ENCODE measurements at places on chromosomes 3 and 15.

DNA sequence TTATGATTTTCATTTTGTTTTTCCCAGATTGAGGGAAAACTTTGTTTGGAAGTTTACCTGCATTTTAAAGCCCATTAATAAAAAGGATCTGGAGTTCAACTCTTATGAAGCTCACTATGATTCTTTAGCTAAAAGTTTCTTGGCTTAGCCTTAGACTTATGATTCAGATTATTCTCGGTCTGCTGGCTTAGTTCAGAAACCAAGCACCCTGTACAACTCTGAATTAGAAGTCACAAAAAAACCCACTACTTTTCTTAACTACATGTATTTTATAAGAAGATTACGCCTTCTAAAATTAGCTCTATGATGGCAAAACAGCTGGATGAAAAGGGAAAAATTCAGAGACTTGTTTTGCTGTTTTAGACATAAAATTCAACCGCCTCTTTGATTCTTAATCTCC, 14.3 kb upstream of the DENND4A start:
- no peak for DNase-seq

DNA sequence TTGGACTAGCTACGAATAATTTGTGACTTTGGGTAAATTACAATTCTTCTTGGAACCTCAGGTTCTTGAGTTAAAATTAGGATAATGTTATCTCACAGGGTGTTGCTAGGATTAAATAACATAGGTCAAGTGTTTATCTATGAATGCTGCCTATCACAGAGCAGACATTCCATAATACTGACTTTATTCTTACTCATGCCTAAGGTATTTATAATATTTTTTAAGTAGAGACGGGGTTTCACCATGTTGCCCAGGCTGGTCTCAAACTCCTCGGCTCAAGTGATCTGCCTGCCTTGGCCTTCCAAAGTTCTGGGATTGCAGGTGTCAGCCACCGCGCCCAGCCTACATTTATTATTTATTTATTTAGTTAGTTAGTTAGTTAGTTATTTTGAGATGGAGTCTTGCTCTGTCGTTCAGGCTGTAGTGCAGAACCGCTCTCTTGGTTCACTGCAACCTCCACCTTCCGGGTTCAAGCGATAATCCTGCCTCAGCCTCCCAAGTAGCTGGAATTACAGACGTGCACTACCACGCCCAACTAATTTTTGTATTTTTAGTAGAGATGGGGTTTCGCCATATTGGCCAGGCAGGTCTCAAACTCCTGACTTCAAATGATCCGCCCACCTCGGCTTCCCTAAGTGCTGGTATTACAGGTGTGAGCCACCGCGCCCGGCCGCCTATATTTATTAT, 741 bp upstream of the ZNF106 start:
- DNase-seq: peak; percentile 69

DNA sequence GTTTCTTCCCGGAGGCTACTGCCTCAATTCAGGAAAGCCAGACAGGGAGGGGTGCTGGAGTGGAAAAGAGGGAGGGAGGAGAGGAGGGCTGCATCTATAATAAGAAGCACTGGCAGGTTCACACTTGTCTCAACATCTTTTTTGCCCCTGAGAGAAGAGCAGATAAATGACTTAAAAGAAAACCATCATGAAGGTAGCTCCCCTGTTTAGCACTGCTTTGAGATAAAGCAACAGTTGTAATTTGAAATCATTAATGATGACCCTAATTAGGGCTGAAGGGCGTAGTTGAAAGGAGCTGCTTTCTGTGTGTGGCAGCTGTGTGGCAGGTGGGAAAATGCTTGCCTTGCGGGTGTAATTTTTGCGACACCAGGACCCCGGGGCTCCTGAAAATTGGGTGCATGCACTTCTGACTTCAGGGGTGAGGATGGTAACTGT, 222.8 kb upstream of the IL12A start:
- no peak for DNase-seq

GRCh38 chr3:147413686-147414389, 4.7 kb downstream of the ZIC1 start:
- no peak for DNase-seq

GRCh38 chr3:32093204-32093603, 13.2 kb upstream of the GPD1L start:
- no peak for DNase-seq

Data from kidney capillary endothelial cell (primary cell).